Right atrium auricular region (tissue), 2 donors: ENCODE measurements at places on chromosomes 6 and 20.

DNA sequence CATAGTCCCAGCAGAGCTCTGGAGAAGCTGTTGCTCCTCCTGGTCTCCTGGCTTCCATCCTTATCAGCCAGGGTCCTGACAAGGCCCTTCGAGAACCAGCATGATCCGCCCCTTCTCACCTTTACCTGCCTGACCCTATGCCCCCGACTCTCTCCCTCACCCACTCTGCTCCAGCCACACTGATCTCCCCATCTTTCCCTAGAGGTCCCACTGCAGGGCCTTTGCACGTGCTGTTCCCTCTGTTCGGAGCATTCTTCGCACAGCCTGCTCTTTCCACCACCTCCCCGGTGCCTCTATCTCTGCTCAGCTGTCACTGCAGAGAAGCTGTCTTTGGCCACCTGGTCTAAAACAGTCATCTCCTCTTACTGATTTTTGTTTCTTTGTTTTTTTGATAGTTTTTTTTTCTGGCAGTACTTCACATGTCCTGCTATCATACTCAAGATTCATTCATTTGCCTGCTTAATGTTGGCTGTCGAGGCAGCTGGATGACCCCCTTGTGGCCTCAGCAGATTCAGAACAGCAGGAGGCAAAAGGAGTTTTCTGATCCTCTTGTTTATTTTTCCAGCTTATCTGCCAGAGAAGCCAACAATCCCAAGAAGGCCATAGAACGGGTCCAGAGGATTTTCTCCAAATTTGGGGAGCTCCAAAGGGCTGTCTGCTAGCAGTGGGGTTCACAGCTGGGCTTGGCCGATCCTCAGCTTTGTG lies 1.6 kb upstream of the PTGIS start:
- peak; percentile 58 for DNase-seq

- no peak for DNase-seq
These were observed 404.4 kb downstream of the GJA1 start for GRCh38 chr6:121839896-121840295.

GRCh38 chr20:36830791-36831691 lies 44.9 kb upstream of the TLDC2 start:
- peak; percentile 84 for DNase-seq

- peak; percentile 53 for DNase-seq
These were observed 14.4 kb downstream of the SNPH start for GRCh38 chr20:1280195-1281102.

DNA sequence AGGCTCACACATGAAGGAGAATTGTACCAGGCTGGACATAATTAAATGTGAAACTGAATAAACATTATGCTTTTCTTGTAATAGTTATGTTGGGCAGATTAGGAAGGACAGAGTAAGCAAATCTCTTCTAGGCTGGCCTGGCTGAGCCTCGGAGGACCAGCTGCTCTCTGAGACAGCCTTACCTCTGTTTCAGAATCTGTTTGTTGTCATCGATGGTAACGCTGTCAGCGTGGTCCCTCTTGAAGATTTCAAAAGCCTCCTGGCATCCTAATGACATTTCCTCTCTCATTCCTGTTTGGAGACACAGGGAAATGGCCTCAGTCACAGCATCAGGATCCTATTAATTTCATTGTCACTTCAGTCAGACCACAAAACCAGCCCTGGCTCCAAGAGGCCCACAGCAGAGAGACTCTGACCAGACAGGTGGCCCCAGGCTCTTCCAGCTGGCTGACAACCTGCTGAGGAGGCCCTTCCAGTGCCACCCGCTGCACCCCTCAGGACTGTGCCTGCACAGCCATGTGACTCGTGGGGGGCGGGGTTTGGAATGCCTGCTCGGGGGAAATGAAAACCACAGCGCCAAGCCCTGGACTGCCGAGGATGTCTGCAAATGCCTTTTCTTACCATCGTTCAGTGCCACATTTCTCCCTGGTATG lies 108.5 kb upstream of the KCNK16 start:
- DNase-seq: no peak

DNA sequence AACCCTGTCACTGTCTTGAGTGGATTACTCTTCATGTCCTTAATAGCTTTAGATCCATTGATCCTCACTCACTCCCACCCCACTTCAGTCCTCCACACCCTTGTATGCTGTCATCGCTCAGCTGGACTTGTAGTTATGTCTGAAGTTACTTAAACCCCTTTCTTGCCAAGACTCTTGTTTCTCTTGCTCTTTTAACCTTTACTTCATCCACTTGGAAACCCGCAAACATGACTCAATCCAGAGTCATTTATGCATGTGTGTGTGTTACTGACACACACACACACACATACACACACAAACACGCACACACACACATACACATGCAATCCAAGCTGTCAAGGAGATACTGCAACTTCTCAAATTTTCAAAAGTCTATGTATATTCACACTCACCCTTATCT lies 341.8 kb downstream of the SYNE1 start:
- DNase-seq: no peak

- DNase-seq: no peak
These were observed 7.6 kb downstream of the CSNK2A1 start for GRCh38 chr20:535958-536357.

DNA sequence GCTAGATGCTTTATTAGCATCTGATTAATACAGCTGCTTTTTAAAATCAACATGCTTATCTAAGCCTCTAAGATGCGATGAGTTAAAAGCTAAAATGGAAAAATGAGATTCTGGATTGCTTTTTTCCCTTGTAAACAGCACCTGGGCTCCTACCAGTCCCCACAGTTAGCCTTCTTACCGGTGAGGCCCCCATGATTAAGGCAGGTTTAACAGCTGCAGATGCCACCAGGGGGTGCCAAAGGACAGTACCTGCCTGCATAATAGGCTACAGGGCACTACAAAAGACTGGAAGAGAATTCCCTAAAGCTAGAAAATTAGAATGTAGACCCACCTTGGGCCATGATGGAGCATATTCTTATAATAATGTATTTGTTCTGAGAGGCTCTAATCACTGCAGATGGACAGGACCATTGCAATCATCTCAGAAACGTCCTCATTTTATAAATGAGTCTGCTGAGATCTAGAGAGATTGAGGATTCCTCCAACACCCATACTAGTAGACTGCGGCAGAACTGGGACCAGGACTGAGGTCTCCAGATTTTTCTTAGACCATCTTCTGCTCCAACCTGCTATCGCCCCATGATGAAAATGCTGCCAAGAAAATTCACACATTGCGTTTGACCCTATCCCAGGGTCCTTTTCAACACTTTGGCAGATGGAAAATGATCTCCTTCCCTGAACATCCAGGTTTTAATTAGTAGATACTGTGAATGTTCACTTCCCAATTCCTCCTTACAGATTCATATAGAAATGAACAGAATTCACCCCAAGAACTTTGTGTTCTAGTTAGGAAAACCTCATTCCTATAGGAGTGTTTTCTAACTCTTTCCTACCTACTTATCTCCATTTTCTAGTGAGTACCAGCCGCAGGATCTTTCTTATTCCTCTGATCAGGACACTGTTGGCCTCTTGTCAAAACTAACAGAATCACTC lies 148.8 kb downstream of the RPS12 start:
- peak; percentile 65 for DNase-seq

DNA sequence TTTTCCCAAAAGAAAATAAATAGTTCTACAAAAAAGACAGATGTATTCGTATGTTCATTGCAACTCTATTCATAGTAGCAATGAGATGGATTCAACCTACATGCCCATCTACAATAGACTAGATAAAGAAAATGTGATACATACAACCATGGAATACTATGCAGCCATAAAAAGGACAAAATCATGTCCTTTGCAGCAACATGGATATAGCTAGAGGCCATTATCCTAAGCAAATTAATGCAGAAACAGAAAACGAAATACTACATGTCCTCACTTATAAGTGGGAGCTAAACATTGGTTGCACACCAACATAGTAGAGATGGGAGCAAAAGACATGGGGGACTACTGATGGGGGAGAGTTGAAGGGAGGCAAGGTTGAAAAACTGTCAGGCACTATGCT lies 157.7 kb downstream of the COL9A1 start:
- DNase-seq: no peak
